ENCODE measurements at places on chromosomes 5 and 9.

GRCh38 chr9:134634176-134634575 lies 7.4 kb upstream of the COL5A1 start:
- DNase-seq: no peak

DNA sequence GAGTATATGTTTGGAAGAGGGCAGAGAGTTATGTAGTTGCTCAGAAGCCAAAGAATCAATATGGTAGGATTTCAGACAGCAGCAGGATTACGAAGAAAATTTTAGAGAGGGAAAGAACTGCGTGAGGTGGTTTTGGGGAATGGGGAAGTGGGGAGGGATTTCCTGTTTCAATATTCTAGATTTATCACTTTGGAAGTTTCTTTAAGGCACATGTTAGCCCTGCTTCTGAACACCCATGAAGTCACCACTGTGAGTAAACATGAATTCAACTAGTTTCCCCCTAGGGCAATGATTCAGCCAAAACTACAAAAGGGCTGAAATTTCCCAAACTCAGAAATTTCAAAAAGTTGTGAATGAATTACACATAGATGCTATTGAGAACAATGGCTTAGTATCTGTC lies 132.2 kb downstream of the EBF1 start:
- no peak for DNase-seq

DNA sequence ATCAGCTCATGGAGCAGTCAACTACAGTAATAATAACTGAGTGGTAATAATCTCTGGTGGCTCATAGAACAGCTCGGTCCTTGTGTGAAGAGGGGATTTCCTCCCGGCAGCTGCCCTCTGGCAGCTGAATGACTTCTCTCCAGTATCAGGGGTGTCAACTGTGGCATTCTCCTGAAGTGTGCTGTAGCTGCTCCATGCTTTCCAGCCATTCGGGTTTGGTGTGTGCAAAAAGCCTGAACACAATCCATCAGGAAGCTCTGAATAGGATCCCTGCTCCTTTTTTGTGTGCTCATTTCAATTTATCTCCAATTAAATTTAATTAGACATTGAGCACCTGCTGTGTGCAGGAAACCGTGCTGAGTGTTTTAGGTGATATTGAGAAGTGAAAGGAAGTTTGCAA lies 59.8 kb upstream of the BARX1 start:
- no peak for DNase-seq

GRCh38 chr9:84485539-84485938 lies 145.0 kb upstream of the SLC28A3 start:
- DNase-seq: no peak

- DNase-seq: no peak
These were observed 52.6 kb downstream of the ESM1 start for GRCh38 chr5:54932789-54933188.

- no peak for DNase-seq
These were observed 371.5 kb upstream of the SLC30A5 start for GRCh38 chr5:68722357-68722756.

- no peak for DNase-seq
These were observed 137.0 kb downstream of the PDE4D start for GRCh38 chr5:59756373-59757035.

GRCh38 chr9:35882263-35882848 lies 12.2 kb upstream of the OR13J1 start:
- DNase-seq: peak; percentile 19
